Right renal pelvis (tissue), 4 donors: ENCODE measurements at places on chromosomes 7 and 10. TPM values are rescaled to one million over a fixed set of nuclear protein-coding genes. Genes with fewer than 3 reads are reported as not detected.

Gene GHRHR
- polyA plus RNA-seq: 0.37 TPM

Gene OR2A12
- polyA plus RNA-seq: not detected

Gene PURB
- polyA plus RNA-seq: 31.4 TPM

Gene ZNF273
- 10.3 TPM for polyA plus RNA-seq

Gene FGFBP3
- 3.0 TPM for polyA plus RNA-seq

Gene LEP
- 0.12 TPM for polyA plus RNA-seq

Gene TMEM72
- polyA plus RNA-seq: 67.6 TPM

Gene TMEM225B
- 2.3 TPM for polyA plus RNA-seq

Gene WNT2
- 0.46 TPM for polyA plus RNA-seq

Gene LRRC18
- 0.10 TPM for polyA plus RNA-seq

Gene APBB1IP
- polyA plus RNA-seq: 1.1 TPM

Gene DMBT1
- polyA plus RNA-seq: 0.04 TPM

Gene OR2A1
- polyA plus RNA-seq: 1.1 TPM

Gene UCMA
- not detected for polyA plus RNA-seq

Gene PLCE1
- 41.4 TPM for polyA plus RNA-seq

Gene HERPUD2
- 33.5 TPM for polyA plus RNA-seq

Gene LRIT1
- not detected for polyA plus RNA-seq

Gene RBM20
- 4.6 TPM for polyA plus RNA-seq

Gene LIPM
- 0.23 TPM for polyA plus RNA-seq

Gene GPR85
- polyA plus RNA-seq: 1.6 TPM

Gene MMD2
- 0.10 TPM for polyA plus RNA-seq

Gene KCND2
- 2.4 TPM for polyA plus RNA-seq

Gene SPDYE5
- 1.7 TPM for polyA plus RNA-seq

Gene ADRB1
- polyA plus RNA-seq: 0.09 TPM

Gene EVX1
- polyA plus RNA-seq: not detected

Gene CDNF
- polyA plus RNA-seq: 2.6 TPM

Gene NPC1L1
- 2.4 TPM for polyA plus RNA-seq

Gene CYP2E1
- polyA plus RNA-seq: 2.0 TPM

Gene STOX1
- 11.8 TPM for polyA plus RNA-seq

Gene TRIM50
- 0.23 TPM for polyA plus RNA-seq

Gene GDF10
- polyA plus RNA-seq: 2.9 TPM

Gene AKR1B15
- not detected for polyA plus RNA-seq

Gene TMUB1
- polyA plus RNA-seq: 27.1 TPM

Gene AZGP1
- polyA plus RNA-seq: 64.0 TPM

Gene PDE1C
- 3.2 TPM for polyA plus RNA-seq
